ENCODE measurements at places on chromosomes 3 and 15.

- DNase-seq = no peak
Observed at GRCh38 chr3:12656193-12656592, 7.7 kb downstream of the RAF1 start.

- peak; percentile 1 for DNase-seq
Observed at GRCh38 chr3:117278424-117279190, 569.0 kb downstream of the TUSC7 start.

GRCh38 chr15:28273873-28274610, 47.9 kb downstream of the HERC2 start:
- no peak for DNase-seq

GRCh38 chr3:138443091-138443490, 8.7 kb downstream of the ESYT3 start:
- no peak for DNase-seq

DNA sequence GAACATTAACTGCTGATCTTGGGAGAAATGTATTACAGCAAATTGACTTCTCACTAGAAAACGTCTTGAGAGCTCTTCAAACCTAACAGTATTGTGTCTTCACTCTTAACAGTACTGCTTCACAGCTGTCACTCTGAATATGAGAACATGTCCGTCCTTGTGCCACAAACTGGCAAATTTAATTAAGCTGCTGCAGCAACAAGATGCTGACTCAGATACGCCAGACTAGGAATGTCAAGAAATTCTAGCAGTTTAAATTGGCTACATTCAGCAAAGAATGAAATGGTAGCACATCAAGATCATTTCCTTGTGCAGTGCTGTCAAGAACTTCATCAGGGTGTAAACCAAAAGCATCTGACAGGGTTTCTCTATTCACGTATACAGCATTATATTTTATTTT, 7.6 kb downstream of the ICE2 start:
- no peak for DNase-seq

DNA sequence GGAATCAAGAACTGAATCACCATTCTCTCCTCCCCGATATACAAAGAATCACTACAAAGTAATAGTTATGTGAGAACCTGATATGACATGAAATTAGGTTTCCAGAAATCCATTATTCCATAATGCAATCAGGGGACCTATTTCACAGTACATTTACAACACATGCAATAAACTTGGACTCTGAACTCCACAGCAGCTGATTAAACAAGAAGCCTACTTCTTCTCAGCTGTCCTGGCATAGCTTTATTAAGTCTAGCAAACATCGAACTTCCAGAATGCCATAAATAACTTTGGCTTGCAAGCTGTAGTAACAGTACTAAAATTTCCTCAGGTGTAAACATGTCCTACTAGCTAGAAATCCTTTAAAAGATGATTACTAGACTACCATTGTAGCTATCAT, 17.8 kb downstream of the PDCD10 start:
- DNase-seq = no peak

DNA sequence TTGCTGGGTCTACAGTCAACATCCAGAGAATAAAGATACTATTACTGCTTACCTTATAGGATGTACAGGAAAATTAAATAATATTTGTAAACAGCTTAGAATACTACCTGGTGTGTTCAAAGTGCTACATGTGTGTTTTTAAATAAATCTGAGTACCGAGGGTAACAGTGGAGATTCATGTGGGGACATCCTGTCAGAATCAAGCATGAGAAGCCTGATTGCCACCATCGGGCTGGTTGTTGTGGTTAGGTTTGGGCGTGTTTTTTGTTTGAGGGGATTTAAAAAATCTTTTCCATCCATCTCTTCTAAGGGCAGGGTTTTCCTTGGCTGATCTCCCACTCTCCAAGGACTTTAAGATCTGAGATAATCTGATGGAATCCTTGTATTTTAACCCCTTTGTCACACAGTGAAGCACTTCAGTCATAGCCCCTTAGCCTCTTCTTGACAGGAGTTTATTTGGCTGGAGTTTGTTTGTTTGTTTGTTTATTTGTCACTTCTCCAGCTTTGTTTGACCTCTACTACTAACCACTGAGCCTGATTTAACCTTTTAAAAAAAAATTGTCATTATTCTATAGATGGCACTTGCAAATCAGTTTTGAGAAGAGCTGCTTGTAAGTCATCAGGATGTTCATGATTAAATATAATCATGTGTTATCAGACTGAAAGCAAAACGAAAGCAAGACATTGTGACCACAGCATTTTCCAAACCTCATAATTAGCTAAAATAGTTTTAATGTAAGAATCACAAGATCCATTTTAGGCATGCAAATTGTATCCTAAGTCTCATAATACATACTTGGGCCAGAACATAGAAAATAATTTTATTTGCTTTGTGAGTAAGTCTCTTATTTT, 72.8 kb upstream of the RARB start:
- no peak for DNase-seq

- DNase-seq = no peak
Observed at GRCh38 chr15:42593143-42593542, 17.7 kb downstream of the STARD9 start.

DNA sequence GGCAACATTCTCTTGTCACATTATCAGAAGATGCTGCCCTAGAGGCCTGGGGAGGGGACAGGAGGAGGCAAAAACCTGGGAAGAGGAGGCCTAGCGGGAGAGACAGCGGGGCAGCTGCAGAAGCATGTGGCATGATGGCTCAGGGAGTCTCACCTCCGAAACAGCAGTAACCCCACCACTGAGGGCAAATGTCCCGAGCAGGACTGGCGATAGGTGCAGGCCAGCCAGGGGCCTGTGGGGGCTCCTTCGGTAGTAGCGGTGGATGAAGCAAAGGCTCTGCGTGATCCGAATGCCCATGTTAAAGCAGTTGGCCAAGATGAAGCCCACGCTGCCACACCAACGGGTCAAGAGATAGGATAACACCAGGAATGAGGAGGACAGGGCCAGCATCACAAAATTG, 38.0 kb downstream of the RFT1 start:
- DNase-seq = no peak

All from fibroblast of pulmonary artery (primary cell).